NCI-H345 (cell line): ENCODE measurements at places on chromosomes 11 and 22.

DNA sequence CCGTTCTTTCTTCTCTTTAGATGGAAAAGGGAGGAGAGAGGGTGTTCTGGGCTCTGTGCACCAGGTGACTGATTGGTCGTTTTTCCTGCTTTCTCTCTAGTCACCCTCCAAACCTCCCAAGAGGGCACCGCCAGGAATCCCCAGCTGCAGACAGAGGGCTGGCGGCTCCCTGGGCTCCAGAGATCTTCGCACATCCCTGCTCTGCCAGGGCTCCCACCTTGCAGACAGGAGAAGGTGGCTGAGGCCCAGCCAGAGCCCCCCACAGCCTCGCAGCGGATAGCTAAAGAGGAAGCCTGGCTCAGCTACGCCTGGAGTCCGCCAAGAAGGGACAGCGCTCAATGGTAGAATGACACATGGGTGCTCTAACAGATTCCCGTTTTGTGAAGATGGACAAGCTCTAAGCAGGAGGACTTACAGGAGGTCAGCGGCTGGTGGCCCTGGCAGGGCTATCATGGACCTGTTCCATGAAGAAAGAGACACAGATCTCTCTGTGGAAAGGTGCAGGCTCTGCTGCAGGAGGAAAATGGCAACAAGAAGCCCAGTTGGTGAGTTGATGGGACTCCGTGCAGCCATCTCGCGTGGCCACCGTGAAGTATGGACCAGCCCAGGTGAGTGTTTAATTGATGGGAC is 976.9 kb downstream of the BRD1 start:
- DNase-seq, result no peak

GRCh38 chr11:24271798-24272197 is 225.1 kb upstream of the LUZP2 start:
- DNase-seq, result no peak

- no peak for DNase-seq
Observed at GRCh38 chr11:11043721-11044120, 185.9 kb upstream of the ZBED5 start.

GRCh38 chr11:64711138-64711955 is 11.7 kb downstream of the NRXN2 start:
- no peak for DNase-seq

GRCh38 chr11:117950301-117950700 is 21.1 kb upstream of the TMPRSS13 start:
- no peak for DNase-seq

DNA sequence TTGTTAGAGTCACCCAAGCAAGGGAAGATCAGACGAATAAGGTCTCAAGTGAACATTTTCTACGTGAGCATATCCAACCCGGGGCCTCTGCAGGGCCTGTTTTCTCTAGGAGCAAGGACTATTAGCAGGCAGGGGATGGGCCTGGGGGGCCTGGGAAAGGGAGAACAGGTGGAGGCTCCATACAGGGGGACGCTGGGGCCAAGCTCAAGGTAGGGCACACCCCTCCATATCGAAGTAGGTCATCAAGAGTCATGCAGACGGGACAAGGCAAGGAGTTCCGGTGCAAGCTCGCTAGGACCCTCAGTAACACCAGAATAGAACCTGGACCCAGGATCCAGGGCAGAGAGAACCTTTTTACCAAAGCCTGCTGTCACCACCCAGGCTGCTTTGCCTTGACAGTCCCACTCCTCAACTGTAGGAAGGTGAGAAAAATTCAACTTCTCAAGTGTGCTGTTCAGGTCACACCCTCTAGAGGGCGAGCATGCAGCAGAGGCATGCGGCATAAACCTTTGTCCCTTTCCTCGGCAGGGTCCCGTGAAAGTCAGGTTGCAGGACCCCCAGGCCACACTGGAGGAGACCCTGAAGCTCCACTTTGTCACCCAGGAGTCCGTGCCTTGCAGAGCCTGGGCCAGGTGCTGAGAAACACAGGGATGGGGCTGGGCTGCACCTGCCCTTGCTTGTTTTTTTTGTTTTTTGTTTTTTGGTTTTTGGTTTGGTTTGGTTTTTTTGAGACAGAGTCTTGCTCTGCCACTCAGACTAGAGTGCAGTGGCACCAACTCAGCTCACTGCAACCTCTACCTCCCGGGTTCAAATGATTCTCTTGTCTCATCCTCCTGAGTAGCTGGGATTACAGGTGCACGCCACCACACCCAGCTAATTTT is 8.6 kb upstream of the APOBEC3B start:
- DNase-seq, result peak; percentile 9

DNA sequence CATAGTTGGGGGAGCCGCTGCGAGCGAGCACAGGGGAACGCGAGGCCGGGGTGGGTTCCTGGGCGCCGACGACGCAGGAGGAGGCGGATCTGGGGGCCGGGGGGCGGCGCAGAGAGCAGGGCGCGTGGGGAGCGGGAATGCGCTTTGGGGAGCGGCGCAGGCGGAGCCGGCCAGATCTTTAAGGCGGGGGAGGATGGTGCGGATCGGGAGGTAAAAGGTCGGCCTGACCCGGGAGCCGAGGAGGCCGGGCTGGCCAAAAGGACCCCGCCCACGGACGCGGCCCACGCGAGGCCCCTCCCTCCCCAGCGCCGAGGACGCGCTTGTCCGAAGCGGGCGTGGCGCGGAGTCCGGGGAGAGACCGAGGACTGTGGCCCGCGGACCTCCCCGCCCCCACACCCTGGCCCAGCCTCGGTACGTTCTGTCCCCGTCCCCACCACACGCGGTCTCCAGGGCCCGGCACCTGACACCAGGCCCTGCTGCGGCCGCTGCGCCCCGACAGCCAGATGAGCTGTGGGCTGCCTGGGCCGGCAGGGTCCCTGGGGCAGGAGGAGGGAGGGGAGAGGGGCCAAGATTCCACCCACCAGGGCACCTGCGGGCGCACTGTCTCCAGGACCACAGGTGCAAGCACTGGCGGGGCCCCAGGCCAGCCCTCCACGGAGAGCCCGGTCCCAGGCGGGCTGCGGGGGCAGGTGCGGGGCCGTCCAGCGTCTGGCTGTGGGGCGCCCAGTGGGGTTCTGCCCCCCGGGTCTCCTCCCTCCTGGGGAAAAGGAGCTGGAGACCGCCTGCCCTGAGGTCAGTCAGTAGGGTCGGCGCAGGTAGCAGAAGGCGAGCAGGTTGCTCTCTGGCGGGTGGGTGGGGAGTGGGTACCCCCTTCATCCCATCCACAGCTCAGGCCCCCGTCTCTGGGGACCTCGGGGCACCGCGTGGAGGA is 10.9 kb downstream of the PIM3 start:
- no peak for DNase-seq

DNA sequence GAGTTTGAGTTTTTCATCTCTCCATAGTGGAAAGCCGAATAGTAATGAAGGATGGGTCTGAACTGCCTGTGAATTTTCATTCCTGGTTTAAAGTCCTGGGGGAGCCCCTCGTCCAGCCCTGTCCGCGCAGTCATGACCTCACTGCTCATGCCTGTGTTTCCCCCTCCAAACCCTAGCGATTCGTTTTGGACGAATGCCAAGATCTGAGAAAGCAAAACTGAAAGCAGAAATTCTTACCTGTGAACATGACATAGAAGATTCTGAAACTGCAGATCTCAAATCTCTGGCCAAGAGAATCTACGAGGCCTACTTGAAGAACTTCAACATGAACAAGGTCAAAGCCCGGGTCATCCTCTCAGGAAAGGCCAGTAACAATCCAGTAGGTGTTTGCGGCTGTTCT is 30.5 kb downstream of the CDPF1 start:
- DNase-seq, result peak; percentile 61

DNA sequence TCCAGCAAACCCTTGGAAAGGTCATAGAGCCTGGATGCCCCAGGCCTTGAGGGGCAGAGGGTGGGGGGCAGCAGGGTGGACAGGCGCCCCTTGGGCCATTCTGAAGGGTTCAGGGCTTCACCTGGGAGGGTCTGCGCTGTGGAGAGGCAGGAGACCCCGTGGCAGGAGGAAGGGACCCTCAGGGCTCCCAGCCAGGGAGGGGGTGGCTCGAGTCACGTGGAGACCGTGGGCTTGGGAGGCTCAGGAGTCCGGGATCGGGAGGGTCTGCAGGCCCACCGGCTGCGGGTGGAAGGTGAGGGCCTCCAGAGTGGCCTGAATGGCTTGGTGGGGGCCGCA is 48.5 kb upstream of the A4GALT start:
- no peak for DNase-seq

DNA sequence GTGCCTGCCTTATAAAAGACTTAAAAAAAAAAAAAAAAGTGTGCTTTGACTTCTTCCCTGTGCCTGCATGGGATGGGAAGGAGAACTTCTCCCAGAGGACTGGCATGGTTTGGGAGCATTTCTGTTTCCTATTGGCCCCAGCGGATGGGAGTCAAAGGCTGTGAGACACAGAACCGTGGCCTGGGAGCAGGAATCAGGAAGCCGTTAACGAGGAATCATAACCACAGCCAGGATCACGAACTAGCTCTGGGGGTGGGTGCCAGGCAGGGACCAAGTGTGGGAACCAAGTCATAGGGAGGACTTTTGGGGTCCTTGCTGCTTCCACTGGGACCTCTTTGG is 526 bp downstream of the C1QTNF6 start:
- DNase-seq, result no peak

- no peak for DNase-seq
Observed at GRCh38 chr11:64875369-64876228, 2.8 kb downstream of the EHD1 start.

DNA sequence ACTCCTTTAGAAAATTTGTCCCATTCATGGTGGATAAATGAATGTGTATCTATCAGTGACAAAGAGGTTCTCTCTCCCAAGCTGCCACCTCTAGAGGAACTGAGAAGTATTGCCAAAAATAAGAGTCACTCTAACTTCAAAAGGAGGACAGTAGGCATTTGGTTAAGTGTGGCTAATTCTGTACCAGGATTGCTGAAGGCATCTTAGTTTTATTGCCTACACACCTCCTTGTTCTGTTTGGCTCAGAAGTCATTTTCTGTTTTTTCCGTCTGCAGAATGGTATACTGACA is 189.0 kb upstream of the MPPED2 start:
- DNase-seq, result no peak

GRCh38 chr11:1564535-1565172 is 7.4 kb downstream of the DUSP8 start:
- DNase-seq, result no peak

DNA sequence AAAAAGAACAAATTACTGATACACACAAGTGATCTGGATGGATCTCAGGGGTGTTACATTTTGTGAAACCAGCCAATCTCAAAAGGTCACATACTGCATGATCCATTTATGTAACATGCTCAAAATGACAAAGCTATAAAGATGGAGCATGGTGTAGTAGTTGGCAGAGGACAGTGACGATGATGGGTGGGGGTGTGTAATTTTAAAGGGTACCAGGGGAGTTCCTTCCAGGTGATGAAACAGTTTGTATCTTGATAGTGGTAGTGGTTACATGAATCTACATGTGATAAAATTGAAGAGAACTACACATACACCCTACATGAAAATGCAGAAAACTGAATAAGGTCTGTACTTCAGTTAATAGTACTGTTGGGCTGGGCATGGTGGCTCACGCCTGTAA is 17.1 kb downstream of the TMEM184B start:
- no peak for DNase-seq

DNA sequence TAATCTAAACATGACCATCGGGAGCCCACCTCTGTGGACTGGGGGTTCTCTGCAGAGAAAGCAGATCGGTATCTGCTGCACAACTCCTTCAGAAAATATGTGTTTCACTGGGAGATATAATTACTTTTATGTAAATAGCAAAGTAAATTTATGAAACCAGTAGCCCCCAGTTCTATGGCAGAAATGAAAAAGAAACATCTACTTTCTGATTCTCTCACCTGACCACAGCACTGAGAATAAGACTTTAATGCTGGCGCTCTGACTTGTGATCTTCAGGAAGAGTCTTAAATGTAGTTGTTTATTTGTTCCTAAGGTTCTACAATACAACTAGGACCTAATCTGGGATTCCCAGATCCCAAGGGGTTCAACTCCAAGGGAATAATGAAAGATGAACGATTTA is 518.0 kb downstream of the DLG2 start:
- DNase-seq, result no peak

- DNase-seq, result no peak
Observed at GRCh38 chr22:21013657-21014201, 1.2 kb upstream of the P2RX6 start.

DNA sequence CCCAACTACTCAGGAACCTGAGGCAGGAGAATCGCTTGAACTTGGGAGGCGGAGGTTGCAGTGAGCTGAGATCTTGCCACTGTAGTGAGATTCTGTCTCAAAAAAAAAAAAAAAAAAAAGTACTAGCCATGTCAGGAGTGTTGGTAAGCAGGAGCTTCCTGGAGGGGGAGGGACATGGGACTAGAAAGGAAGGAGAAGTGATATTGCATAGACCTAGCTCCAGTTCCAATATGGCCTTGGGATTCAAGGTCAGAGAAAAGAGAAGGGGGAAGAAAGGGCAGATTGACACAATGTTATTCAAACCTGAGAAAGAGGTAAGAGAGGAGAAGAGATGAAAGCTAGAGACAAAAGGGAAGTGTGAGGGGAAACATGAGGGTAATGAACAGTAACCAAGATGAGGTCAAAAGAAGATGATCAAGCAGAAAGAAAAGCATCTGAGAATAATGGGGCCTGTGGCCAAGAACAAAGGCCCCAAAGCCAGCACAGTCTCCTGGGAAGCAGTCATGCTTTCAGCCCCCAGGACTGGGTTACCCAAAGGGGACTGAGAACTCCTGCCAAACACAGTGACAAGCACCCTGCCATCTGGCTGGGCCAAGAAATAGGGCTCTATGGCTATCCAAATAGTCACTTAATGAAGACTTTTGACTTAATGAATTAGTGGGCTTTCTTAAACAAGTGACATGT is 51.7 kb upstream of the FTH1 start:
- DNase-seq, result no peak

DNA sequence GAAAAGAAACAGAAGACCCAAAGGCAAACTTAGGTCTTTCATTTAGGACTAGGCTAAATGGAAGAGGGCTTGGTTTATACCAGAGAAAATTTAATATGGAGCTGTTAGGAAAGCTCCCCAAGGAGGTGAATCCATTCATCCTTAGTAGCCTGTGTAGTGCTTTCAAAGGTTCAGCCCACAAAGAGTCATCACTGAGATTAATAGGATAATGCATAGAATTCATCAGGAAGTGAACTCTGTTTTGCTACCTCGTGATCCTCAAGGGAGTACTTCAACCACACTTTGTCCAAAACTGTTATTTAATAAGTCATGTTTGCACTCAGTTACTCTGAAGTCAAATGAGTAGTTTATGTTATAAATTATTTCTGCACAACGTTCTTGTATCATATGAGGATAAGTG is 43.3 kb upstream of the MMP7 start:
- DNase-seq, result peak; percentile 19

- DNase-seq, result no peak
Observed at GRCh38 chr11:70667767-70668166, 269.4 kb downstream of the CTTN start.

GRCh38 chr11:76408171-76408965 is 27.2 kb downstream of the GVQW3 start:
- peak; percentile 29 for DNase-seq

DNA sequence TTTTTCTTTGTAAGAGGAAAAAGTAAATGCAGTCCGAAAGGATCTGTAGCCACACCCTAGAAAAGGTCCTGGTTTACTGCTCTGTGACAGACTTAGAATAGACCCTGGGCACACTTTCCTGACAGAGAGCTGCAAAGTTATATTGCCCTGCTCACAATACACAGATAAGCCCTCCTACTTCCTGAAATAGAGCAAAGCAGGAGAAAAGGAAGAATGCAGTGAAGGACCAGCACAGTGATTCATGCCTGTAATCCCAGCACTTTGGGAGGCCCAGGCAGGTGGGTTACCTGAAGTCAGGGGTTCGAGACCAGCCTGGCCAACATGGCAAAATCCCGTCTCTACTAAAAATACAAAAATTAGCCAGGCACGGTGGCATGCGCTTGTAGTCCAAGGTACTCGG is 2.2 kb downstream of the CYB561A3 start:
- no peak for DNase-seq
